Thyroid gland (tissue), 4 donors: ENCODE measurements at places on chromosomes 11 and 22. TPM values are rescaled to one million over a fixed set of nuclear protein-coding genes. Genes with fewer than 3 reads are reported as not detected.

DNA sequence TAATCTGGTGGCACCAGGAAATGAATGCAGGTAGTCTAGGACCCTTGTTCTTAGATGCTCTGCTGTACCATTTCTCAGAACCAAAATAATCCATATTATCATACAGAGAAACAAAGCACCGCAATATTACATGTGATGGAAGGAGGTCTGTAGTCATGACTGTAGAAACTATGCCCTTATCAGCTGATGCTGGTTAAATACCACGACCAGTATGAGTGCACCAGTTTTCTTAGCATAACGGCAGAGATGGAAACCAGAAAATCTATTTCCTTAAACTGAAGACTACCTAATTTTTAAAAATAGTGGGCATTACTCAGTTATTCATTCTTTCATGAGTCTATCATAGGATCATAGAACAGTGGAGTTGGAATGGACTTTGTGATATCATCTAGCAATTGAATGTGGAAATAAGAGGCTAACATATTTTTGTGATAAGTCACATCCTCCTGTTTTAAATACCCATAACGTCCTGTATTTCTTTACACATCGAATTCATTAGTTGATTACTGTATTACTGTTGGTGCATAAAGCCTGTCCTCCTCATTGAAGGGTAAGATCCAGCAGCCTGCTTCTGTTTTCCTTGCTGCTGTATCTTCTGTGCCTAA, 15.1 kb downstream of the JHY start:
- DNase-seq = no peak

Gene OLFML1
- 8.2 TPM for total RNA-seq

Gene FAR1
- total RNA-seq = 43.8 TPM

Gene DERL3
- total RNA-seq = 6.0 TPM

Gene NXPE4
- not detected for total RNA-seq

DNA sequence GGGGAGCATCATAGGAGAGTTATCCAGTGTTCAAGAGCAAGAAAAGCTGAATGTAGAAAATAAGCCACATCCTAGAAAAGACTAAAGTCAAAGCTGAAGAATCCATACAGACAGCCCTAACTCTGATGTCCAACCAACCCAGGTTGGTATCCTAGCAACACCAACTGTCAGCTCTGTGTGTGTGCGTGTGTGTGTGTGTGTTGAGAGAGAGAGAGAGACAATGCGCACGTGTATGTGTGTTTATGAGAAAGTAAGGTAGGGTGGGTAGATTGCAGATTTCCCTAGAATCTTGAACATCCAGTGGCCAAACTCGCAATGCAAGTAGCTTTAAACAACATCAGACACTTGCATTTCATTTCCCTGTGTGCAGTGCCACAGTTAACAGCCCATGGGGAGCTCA, 274.9 kb downstream of the FAM181B start:
- no peak for DNase-seq

- DNase-seq = peak; percentile 70
These were observed 59.2 kb downstream of the SLC35F2 start for GRCh38 chr11:107799218-107799859.

GRCh38 chr11:2306452-2306823, 4.6 kb downstream of the TSPAN32 start:
- no peak for DNase-seq

Gene OR8D4
- total RNA-seq = not detected

Gene TIRAP
- 9.2 TPM for total RNA-seq

DNA sequence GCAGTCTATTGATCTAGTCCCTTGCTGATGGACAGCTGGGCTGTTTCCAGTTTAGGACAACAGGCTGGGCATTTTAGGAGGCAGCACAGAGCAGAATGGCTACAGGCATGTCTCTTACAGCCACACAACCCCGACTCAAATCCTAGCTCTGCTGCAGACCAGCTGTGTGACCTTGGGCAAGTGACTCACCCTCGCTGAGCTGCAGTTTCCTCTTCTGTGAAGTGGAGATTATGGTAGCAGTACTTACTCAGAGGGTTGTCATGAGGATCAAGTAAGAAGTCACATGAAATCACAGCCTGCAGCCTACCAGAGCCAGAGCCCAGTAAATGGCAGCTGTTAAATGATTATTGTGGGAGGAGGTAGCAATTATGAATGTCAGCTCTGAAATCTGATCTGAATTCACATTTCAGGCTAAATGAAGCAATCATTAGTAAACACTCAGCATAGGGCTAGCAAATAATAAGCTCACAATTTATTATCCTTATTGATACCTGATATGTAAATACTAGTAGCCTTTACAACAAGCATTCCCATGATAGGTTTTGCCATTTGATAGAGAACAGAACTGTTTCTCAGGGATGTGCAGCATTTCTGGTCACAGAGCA, 58.9 kb downstream of the MYEOV start:
- no peak for DNase-seq

DNA sequence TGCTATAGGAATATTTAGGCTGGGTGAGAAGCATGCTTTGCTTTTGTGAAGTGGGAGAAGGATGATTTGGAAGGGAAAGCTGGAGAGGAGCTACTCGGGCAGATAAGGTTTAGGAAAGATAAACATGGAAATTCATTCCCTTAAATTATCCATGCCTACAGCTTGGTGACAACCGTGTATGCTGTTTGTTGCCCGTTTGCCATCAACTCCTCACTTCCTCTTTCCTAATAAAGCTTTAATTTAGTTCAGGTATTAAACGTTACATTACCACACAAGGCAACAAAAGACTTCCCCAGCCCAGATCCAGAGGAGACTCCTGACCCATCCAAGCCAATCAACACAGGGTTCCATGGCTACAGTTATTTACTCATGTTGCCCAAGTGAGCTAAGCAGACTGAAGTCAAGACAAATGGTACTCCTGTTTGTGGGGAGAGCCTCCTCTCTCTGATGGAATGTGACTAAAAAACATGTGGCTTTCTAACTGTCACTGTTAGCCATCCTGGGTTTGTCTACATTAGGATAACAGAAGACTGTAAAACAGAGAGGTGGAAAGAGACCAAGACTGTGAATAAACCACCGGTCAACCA, 101.7 kb upstream of the GRAMD1B start:
- DNase-seq = no peak

Gene DEUP1
- 1.1 TPM for total RNA-seq

Gene RBMXL2
- not detected for total RNA-seq

Gene MAPK11
- 4.4 TPM for total RNA-seq

GRCh38 chr22:40966726-40967085, 15.5 kb downstream of the RBX1 start:
- DNase-seq = no peak

DNA sequence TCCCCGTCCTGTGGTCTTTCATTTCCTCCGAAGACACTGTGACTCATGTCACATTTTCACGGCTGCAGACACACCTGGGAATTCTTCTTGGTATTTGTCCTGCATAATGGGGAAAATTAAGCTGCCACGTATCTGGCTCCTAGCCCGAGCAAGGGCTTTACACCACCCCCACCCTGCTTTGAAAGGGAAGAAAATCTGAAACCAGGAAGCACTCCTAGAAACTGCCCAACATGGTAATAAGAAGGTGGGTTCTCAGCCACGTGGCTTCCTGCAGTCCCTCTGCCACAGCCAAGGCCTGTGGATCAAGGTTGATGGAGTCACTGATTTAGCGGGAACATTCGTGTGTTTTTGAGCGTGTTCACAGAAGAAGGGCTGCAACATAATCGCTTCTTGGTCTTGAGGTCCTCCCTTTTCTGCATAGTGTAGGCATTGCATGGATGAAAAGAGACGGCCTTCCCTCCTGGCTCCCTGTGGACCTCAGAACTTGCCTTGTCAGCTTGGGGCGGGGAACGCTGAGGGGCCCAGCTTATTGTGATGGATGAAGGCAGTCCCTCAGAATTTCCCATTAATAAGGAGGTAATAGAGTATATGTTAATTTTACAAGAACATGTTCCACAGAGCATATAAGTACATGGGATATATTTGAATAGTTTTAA, 292.0 kb downstream of the NTM start:
- DNase-seq = no peak

Gene SCN4B
- 5.5 TPM for total RNA-seq

Gene VSTM5
- 0.67 TPM for total RNA-seq

Gene MS4A4A
- 7.7 TPM for total RNA-seq

GRCh38 chr22:47918276-47918921, 1155.9 kb downstream of the TBC1D22A start:
- no peak for DNase-seq

DNA sequence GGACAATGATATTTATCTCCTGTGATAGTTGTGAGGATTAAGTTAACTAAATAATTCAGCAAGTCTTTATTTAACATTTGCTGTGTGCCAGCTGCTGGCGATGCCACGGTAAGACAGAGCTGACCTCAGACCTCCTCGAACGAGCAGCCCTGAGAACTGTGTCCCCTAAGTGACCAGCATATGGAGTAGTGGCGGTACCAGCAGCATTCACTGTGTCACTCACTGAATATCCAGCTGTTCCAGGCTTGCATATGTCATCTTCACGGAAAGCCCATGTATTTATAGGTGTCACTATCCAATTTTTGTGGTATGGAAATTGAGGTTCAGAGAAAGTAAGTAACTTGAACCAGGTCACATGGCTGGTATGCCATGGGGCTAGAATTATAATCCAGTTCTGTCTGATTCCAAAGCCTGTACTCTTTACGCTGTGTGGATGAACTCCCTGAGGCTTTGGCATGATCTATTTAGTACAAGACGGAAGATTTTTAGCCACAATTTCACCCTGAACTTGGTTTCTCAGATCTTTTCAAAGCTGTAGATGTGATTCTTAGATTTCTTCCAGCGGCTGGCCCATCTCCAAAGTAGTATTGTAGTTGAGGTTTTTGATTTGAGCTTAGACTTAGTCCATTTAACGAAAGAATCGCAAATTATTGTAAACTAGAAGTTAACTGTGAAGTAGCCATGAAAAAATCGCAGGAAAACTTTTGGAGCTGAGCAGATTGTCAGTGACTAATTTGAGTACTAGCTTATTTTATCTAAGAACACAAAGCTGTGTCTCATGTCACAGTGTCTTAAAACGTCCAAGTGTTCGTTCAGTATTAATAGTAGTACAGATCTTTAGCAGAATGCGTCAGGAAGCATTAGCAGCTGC, 49.4 kb upstream of the MYO18B start:
- DNase-seq = no peak

DNA sequence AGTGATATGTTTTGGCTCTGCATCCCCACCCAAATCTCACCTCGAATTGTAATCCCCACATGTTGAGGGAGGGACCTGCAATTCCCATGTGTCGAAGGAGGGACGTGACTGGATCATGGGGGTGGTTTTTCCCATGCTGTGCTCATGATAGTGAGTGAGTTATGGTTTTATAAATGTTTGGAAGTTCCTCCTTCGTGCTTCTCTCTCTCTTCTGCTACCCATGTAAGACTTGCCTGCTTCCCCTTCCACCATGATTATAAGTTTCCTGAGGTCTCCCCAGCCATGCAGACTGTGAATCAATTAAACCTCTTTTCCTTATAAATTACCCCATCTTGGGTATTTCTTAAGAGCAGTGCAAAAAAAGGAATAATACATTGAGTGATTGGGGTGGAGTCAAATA, 7.3 kb upstream of the CEP295 start:
- no peak for DNase-seq

Gene OR52K1
- not detected for total RNA-seq

DNA sequence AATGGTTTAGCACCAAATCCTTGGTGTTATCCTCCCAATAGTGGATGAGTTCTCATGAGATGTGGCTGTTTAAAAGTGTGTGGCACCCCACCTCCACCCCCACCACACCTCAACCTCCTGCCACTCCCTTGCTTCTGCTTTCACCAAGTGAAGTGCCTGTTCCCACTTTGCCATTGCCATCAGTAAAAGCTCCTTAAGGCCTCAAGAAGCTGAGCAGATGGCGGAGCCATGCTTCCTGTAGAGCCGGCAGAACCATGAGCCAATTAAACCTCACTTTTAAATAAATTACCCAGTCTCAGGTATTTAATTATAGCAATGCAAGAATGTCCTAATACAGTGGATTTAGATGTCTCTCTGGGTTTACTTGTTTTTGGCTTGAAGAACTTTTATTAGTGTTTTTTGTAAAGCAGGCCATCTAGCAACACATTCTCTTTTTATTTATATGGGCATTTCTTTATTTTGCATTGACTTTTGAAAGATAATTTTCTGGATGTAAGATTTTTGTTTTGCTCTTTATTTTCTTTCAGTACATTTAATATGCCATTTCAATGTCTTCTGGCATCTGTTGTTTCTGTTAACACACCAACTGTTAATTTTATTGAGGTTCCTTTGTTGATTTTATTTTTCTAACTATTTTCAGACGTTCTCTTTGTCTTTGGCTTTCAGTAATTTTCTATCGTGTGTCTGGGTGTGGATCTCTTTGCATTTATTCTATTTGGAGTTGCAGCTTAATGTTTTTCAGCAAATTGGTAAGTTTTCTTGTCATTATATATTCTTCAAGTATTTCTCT, 724.5 kb upstream of the CNTN5 start:
- DNase-seq = no peak

Gene TAF1D
- 120 TPM for total RNA-seq

GRCh38 chr22:17575681-17576080, 12.4 kb downstream of the SLC25A18 start:
- no peak for DNase-seq

- peak; percentile 5 for DNase-seq
These were observed 33.1 kb upstream of the POLD3 start for GRCh38 chr11:74559110-74559933.

- DNase-seq = no peak
These were observed 129.0 kb downstream of the CRYBB2 start for GRCh38 chr22:25348391-25348790.

Gene P2RY6
- total RNA-seq = 0.93 TPM

DNA sequence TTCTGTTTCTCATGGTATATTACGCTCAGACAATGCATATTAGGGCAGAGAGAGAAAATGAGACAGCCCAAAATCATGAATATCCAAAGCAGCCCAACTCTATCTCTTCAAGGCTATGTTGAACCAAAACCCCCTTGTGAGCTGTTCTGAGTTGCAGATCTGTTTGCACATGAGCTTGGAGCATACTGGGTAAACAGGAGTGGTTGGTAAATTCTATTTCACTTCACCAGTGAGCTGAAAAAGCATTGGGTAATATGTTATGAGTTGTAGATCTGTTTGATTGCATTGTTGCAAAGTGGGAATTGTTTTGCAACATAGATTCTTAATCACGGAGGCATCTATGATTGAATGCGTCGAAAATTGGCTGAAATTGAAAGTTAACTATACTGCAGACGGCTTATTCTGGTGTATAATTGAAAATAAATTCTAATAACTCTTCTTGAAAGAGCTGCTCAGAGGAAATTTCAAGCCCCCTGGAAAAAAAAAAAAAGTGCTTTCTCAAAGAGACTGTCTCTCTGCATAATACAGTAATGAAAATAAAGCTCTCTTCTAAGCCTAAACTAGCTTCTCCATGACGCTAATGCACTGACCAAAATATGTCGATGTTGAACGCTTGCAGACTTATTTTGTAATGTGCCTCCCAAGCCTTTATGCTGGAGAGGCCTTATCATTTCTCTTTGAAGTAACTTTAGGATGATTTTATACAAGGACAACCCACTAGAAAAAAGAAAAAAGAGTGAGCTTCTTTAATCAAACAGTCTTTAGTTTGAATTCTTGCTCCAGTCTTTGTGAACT, 263.7 kb downstream of the NTM start:
- DNase-seq = no peak

Gene ACTN3
- 0.27 TPM for total RNA-seq
